ENCODE measurements at places on chromosomes 5 and 9.

- no peak for DNase-seq
These were observed 500.2 kb upstream of the ADAMTS16 start for GRCh38 chr5:4639946-4640345.

GRCh38 chr5:53490747-53491146 lies 10.3 kb downstream of the FST start:
- no peak for DNase-seq

GRCh38 chr5:169408731-169409130 lies 107.8 kb upstream of the SLIT3 start:
- DNase-seq = no peak

DNA sequence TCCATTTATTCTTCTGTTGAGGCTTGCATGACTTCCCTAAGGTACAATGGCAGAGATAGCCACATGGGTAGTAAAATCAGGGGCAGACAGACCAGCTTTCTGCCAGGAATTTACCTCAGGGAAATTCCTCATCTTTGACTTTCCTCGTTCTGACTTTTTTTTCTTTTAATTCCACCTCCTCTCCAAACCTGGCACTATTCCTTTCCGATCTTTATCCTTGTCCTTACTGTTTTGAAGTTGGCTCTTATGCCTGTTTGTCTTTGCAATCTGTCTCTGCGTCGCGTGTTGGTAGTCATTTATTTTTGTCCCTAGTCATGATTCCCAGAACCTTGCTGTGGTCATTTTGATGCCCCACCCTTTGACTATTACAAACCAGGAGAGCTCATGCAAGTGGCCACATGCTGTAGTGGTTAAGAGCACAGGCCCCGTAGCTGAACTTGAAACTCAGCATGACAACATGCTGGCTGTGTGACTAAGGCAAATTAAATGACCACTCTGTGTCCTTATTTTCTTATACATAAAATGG lies 19.0 kb downstream of the TMC1 start:
- DNase-seq = no peak

DNA sequence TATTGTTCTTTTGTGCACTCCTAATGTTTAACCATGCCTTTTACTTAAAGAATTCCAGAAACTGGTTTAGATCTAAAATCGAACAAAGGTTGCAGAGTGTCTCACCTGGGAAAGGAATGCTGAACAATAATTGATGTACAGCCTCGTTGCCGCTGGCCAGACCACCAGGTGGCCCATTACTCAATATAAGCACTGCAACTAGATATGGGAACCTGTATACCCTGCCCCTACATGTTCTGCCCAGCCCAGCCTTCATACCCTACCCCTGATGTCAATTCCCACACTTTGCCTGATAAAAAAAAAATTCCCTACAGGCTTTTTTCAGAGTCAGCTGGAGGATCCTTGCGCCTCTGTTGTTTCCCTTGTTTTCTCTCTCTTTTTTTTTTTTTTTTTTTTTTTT lies 13.8 kb downstream of the HINT1 start:
- no peak for DNase-seq

- DNase-seq = no peak
These were observed 102.4 kb downstream of the VAV2 start for GRCh38 chr9:133889584-133890301.

GRCh38 chr9:28922891-28923290 lies 1349.6 kb upstream of the C9orf72 start:
- no peak for DNase-seq

DNA sequence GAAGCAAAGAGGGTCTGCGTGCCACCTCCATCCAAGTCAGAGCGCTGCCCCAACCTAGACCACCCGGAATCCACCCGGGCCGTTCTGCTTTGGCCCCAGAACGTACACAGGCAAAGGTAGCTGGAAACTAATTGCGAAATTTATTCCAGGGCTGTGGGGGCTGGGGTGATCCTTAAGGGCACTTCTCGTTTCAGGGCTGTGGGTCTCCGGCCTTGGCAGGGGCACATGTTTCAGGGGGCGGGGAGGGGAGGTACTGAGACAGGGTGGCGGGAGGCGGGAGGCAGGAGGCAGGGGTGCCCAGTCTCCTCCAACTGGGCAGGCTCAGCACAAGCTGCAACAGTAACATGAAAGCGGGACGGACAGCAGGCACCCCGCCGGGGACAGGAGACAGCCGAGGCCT lies 26.1 kb downstream of the NR5A1 start:
- DNase-seq = no peak

GRCh38 chr9:77725820-77726219 lies 77.7 kb upstream of the GNA14 start:
- DNase-seq = no peak

DNA sequence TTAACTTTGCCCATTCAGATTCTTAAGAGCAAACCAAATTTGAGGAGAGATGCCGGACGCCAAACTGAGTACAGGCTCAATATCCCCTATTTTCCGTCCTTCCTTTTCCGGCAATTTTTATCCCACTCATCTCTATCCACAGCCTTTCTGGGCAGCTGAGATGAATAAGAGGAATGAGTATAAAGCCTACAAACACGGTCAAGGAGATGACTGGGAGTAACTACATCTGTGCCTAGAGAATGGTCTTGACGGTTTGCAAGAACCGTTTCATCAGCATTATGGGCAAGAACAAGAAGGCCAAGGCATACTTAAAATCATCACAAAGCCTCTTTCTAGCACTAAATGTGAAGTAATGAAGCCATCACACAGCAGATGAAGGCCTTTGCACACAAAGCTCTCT lies 227.3 kb downstream of the DCP2 start:
- no peak for DNase-seq

- DNase-seq = no peak
These were observed 112.7 kb upstream of the ITGA1 start for GRCh38 chr5:52674815-52675545.

DNA sequence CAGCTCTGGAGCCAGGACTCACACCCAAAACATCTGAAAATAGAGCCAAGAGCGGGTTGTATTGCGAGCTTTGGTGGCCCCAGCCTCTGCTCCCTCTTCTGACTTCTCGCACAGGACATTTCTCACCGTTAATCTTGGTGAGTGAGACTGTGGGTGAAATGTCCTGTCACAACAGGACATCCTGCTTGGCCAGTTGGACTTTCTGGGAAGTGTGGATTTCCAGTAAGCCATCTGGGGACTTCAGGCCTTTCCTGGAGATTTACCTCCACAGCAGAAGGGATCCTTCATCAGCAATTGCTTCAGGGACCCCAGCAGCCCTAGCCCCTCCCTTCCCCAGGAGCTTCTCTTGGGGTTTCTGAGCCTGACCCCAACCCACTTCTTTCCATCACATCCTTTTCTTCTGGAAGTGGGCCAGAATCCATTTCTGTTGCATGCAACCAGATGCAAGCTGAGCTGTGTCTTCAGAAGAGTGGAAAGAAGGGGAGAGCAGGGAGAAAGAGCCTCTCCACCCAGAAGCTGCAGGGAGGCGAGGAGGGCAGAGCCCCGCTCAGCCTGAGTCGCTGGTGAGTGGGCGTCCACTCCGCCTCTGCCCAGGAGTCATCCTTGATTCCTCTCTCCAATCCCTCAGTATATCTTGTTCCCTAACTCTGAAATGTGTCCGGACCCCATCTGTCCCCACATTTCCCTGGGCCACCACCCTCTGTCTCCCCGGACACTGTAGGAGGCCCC lies 50.3 kb upstream of the GADD45G start:
- no peak for DNase-seq

- no peak for DNase-seq
These were observed 57.0 kb upstream of the ACOT12 start for GRCh38 chr5:81450940-81451339.

GRCh38 chr9:16171911-16172310 lies 619.1 kb downstream of the CCDC171 start:
- no peak for DNase-seq

GRCh38 chr5:11182441-11183080 lies 421.5 kb upstream of the DAP start:
- DNase-seq = no peak

- no peak for DNase-seq
These were observed 497.9 kb downstream of the ARHGEF28 start for GRCh38 chr5:74123929-74124328.

DNA sequence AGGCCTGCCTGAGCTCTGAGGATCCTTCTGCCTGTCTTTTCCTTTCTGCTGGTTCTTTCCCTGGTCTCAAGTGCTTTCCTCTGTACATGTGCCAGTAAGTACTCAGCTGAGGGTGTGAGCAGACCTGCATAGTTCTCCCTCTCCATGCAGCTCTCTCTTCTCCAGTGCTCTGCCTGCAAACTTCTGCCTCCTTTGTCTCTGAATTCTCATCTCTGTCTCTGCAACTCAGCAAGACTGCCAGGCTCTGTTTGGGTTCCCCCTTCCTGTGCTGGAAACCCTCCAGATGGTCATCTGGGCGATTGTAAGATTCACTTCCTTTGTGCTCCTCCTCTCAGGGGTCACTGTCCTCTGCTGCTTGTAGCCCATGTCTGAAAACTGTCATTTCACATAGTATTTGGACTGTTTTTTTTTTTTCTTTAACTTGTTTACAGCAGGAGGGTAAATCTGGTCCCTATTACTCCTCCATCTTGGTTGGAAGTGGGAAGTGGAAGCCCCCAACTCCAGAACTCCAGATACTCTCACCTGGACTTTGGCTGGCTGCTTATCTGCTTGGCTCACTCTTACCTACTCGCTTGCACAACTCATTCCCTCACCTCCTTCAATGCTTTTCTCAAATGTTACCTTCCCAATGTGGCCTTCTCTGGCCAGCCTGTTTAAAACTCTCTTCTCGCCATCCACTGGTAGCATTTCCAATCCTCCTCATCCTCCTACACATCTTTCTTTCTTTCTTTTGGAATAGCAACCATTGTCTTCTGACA lies 175.3 kb upstream of the TBC1D2 start:
- no peak for DNase-seq

- no peak for DNase-seq
These were observed 306.7 kb downstream of the EBF1 start for GRCh38 chr5:158792976-158793375.

GRCh38 chr5:53035868-53036381 lies 46.8 kb downstream of the ITGA2 start:
- DNase-seq = no peak

GRCh38 chr5:16934123-16934522 lies 2.0 kb downstream of the MYO10 start:
- no peak for DNase-seq

DNA sequence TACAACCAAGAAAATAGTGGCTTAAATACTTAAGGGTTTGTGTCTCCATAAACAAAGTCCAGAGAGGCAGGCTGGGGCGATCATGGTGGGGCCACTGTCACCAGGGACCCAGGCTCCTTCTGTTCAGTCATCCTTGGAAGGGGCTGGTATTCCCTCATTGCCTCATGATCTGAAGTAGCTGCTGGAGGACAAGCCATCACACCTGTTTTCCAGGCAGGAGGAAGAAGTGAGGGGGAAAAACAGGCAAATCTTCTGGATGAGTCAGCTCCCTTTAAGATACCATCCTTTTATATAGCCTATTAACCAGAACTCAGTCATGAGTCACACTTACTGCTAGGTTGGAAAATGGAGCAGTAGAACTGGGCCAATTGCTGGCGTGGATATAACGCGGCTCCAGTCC lies 92.3 kb downstream of the DAP start:
- DNase-seq = no peak

GRCh38 chr5:1768283-1769000 lies 31.2 kb downstream of the MRPL36 start:
- DNase-seq = no peak

DNA sequence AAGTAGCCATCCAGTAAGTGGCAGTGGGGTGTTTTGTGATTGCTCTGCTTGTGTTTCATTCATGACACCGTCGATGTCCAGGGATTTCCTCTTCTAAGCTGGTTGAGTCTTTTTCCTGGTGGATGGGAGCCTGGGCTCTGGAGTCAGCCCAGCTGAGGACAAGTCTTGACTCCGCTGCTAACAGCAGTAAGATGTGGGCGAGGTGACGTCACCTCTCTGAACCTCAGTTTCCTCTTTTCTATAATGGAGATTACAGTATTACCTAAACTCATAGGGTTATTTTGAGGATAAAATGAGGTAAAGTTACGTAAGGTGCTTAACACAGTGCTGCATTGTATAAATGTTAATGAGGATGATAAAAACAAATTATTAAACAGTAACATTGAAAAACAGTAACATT lies 21.3 kb downstream of the FGF1 start:
- no peak for DNase-seq

DNA sequence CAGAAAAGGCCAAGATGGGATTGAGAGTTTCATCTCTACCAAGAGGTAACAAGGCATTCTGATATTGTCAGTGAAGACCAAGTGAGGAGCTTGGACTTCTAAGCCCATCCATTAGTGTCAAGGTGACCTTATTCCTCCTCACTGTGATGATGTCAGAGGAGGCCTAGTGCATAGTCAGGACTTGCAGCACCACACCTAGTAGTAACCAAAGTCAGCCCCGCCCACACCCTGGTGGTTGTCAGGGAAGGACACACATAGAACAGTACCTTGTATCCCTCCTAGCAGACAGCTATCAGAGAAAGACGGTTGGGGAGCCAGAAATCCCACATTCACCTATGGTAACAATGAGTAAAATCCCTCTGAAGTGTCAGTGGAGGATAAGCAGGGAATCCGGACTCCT lies 111.7 kb downstream of the AP3B1 start:
- no peak for DNase-seq

DNA sequence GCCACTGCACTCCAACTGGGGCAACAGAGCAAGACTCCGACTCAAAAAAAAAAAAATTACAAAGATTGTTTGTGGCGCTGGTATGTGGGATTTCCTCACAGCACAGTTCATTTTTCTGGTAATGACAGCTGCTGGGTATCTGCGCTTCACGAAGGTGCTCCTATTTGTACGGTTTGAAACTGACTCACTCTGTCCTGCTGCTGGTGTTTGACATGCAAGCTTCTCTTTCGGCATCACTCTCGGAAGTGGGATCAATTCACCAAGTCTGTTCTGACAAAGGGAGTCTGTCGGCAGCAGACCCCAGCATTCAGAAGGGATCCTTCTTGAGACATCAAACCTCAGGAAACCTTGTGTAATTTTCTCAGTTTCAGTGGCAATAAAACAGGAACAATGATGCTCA lies 26.3 kb downstream of the MAML1 start:
- DNase-seq = no peak

DNA sequence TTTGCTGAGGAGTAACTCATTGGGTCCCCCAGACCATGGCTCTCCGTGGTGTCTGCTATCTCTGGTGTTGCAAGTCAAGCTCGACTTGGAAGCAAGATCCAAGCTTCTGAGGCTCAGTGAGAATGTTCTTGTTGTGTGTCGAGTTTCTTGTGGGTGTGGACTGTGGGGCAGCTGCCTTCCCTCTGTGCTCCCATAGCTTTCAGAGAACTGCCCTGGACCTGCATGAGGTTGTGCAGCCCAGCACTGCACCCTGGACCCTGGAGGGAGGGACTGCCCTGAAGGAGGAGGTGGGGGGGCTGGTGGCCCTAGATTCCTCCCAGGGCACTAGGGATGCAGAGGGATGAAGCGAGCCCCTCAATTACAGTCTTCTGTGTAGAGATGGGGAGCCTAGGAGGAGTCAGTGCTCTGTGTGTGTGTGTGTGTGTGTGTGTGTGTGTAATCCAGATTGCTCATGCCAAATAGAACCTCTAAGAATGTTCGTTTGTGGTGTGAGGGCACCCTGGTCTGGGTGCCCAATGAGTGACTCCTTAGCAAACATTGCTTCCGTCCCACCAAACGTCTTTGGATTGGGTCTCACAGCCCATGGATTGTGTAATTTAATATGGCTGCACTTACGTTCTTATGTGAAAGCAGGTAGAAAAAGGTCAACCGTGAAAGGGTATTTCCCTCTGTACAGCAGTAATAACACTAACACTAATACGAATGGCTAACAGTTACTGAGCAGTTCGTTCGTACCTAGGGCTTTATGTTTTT lies 143.3 kb upstream of the LMX1B start:
- DNase-seq = no peak

All from activated CD4-positive, alpha-beta T cell treated with anti-CD3 and anti-CD28 coated beads, Interleukin-2, amount 50 U/mL, for 4 hours (primary cell).